Keratinocyte (primary cell): ENCODE measurements at places on chromosomes 5 and 9. TPM values are rescaled to one million over a fixed set of nuclear protein-coding genes. Genes with fewer than 3 reads are reported as not detected.

DNA sequence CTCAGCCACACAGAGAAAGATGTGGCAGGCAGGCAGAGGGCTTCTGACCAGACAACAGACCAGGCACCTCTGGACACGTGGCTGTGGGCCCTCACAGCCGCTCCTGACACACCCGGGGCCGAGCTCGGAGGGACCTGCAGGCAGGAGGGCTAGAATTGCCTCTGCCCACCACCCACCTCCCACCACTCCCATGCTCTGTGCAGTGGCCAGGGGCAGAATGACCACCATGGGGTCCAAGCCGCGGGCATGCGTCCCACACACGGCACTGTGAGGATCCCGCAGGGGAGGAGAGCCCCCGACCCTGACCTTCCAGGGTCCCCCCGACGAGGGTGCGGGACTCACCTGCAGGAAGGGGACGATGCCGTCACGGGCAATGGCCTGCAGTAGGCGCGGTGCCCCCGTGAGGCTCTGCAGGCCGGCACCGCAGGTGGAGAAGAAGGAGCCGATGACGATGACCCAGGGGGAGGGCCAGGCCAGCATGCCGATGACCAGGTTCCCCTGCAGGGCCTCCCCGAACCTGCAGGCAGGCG lies 34.3 kb downstream of the SLC12A7 start:
- no peak for DNase-seq

DNA sequence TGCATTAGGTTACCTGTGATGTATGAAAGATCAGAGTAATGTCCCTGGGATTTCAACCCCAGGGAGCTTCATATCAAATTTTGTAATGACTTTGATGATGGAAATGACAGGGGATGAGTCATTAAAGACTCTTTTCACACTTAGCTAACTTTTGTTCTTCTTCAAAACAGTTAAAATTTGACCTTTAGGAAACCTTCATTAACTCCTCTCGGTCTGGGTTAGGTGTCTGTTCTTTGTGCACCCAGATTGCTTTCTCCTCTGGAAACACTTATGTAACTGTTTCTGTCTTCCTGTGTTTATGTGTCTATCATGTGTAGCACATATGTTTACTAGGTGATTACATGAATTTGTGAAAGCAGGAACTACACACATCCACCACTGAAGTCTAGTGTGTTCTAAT lies 1.6 kb downstream of the SRFBP1 start:
- no peak for DNase-seq

DNA sequence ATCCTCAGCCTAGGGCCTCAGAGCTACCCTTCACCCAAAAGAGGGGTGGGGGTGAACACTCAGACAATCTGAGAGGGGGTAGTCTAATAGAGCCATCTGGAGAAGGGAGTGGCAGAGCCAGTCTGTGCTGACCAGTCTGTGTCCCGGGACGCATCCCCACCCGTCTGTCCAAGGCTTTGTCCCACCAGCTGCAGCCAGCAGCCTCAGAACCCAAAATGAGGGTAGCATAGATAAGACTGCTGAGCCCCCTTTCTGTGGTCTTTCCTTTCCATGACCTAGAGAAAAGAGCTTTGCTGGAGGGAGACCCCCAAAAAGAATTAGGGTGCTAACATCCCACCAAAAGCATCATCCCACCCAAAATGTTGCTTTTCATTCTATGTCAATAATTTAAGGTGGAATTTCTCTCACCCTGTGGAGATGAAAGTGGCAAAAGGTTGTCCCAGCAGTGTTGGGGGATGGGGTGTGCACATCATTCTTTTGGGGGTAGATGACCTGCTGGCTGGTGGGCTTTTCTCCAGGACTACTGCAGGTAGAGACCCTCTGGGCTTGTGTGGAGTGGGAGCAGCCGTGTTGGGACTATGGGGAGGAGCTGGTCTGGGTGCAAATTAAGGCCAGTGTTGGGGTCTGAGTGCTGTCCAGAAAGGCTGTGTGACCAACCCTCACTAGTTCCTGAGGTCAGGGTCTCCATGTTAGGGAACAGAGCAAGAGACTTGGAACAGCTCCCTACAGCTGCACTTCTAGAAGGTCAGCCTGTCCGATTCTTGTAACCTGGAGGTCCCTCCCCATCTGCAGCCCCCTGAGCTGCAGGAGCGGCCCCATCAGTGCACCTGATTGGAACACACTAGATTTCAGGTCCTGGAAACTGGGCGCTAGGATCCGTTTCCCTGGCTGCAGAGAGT lies 19.9 kb downstream of the URM1 start:
- no peak for DNase-seq

The BRD9 gene
- polyA plus RNA-seq = 9.0 to 14.4 TPM (median 10.1 TPM) in 3 replicates

- no peak for DNase-seq
These were observed 707 bp upstream of the ZFYVE16 start for GRCh38 chr5:80406980-80407734.
